ENCODE measurements at places on chromosomes 3 and 15. TPM values are rescaled to one million over a fixed set of nuclear protein-coding genes. Genes with fewer than 3 reads are reported as not detected.

The SLC12A1 gene
- not detected for total RNA-seq

The BBX gene
- total RNA-seq = 17.5 TPM

The UBA3 gene
- total RNA-seq = 47.5 TPM

DNA sequence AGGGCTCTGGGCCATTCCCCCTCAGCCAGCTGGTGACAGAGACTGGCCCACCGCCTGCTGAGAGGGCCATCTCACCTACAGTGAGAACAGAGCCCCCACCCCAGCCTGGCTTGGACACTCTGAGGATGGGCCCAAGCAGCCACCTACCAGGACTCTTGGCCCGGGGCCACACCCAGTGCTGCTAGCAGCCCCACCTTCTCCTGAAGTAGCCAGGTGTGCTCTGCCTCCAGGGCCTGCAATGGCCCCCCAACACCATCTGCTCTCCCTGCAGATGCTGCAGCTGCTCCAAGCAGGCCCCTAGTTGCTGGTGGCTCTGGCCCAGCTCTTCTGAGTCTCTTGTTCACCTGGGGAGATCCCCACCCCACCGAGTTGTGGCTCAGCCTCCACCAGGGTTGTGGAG lies 6.8 kb upstream of the CLK3 start:
- DNase-seq = no peak
- H3K4me1 ChIP-seq = peaks cover 15% of the 10 kb centered on the region
- no peak overlapping the region for H3K27ac ChIP-seq
- no peaks in the 10 kb centered on the region for H3K27me3 ChIP-seq
- H3K36me3 ChIP-seq = no peaks in the 10 kb centered on the region

The ONECUT1 gene
- total RNA-seq = 126 TPM

The PLXND1 gene
- 135 TPM for total RNA-seq

DNA sequence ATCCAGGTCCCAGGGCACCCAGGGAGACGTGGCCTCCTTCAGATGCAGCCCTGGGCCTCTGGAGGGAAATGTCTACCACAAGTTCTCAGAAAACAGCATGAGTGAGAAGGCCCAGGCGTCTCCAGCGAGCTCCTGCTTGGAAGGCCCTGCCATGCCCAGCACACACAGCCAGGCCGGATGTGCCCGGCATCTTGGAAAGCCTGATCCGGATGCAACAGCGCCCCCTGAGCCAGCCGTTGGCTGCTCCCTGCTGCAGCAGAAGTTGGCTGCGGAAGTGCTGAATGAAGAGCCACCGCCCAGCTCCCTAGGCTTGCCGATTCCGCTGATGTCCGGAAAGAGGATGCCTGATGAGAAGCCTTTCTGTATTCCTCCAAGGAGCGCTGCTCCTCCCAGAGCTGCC lies 856 bp downstream of the NPAP1 start:
- no peak for DNase-seq
- H3K27me3 ChIP-seq = no peaks in the 10 kb centered on the region
- H3K36me3 ChIP-seq = no peaks in the 10 kb centered on the region

DNA sequence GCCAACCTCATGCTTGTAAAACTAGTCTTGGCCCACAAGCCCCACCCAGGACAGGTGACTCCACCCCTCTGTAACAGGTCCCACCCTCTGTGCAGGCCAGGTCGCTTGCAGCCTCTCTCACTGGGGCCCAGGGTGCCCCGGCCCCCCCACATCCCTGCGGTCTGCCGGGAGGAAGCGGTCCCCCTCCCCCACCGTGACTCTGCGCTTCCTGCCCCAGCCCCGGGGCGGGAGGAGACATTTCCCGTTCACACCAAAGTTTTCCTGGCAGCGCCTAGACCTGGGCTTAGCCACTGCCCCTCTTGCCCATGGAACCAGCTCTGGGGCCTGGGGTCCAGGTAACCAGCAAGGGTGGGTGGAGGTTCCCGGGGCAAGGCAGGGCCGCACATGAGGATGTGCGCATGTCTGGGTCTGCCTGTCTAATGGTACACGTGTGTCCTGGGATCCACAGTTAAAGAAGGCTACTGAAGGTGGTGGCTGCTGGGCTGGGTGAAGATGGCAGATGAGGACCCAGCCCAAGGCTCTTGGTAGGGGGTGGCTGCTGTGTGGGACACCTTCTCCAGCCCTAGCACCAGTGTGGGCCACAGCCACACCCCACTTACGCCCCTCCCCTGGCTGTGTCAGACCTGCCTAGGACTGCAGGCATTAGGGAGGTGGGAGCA lies 8.4 kb downstream of the NBEAL2 start:
- no peaks in the 10 kb centered on the region for H3K36me3 ChIP-seq
- H3K4me1 ChIP-seq = peaks cover 35% of the 10 kb centered on the region
- H3K4me3 ChIP-seq = no peak overlapping the region
- DNase-seq = no peak
- H3K27ac ChIP-seq = no peak overlapping the region

The NUDT16 gene
- 27.4 TPM for total RNA-seq

The GPR27 gene
- 0.33 TPM for total RNA-seq

GRCh38 chr15:77526595-77527163 lies 106.0 kb downstream of the HMG20A start:
- H3K4me1 ChIP-seq = no peaks in the 10 kb centered on the region
- no peak overlapping the region for H3K27ac ChIP-seq
- no peak for DNase-seq
- H3K4me3 ChIP-seq = no peak overlapping the region

- no peak overlapping the region for H3K4me3 ChIP-seq
- H3K4me1 ChIP-seq = no peaks in the 10 kb centered on the region
- H3K27ac ChIP-seq = no peak overlapping the region
- H3K36me3 ChIP-seq = no peaks in the 10 kb centered on the region
- no peaks in the 10 kb centered on the region for H3K27me3 ChIP-seq
- no peak for DNase-seq
Measured at GRCh38 chr3:11928381-11928780, 75.8 kb upstream of the SYN2 start.

All from body of pancreas (tissue), 4 donors.